ENCODE measurements at places on chromosomes 5 and 9. TPM values are rescaled to one million over a fixed set of nuclear protein-coding genes. Genes with fewer than 3 reads are reported as not detected.

DNA sequence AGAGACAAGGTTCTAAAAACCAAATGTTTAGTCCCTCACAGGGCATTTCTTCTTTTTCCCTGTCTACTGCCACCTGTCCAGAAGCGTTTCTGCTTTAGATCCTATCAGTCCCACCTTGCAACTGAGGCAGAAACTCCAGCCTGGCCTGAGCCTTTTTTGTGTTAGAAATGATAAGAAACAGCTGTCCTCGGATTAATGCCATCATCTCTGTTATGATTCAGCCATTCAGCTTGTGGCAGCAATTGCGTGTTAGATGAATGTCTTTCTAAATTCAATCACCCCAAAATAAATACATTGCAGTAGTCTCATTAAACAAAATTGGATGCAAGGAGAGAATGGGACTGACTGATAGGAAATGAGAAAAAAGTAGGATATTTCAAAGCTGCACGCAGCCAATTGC lies 28.3 kb upstream of the FRMPD1 start:
- DNase-seq, result no peak

DNA sequence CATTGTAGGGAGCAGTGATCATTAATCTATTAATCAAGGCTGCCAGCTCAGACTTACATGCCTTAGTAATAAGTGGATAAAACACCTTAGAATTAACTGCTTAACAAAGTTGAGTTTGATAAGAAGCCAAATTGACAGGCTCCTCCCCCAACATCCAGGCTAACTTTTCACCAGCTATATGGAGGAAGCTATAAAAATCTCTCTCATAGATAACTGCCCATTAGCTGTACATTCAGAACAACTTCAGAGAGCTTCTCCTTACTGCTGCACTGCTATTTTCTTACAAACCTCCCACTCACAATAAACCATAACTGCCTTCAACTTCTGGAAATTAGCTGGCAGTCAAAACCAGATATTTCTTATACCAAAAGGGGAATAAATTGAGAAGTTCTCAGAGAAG lies 364.1 kb downstream of the PRELID2 start:
- DNase-seq, result no peak

- DNase-seq, result no peak
These were observed 25.6 kb downstream of the CEP78 start for GRCh38 chr9:78261403-78262001.

GRCh38 chr5:133884569-133885311 lies 83.7 kb downstream of the C5orf15 start:
- DNase-seq, result no peak

Gene OTP
- total RNA-seq, result 0.83 TPM

DNA sequence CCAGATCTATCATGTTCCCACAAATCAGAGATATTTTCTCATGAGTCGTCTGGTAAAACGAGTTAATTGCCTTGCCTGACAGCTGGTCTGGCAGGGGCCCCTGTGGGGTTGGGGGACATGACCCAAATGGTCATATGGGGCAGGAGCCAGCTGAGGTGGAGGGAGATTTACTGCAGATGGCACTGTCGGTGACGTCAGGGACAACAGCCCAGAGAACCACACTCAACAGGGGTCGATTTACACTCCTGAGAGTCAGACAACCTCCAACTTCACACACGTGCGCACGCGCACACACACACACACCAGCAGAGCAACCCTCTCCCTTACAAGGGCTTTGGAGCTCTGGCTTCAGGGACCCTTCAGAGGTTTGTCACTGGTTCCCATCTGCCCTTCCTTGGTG lies 23.4 kb upstream of the GABRP start:
- no peak for DNase-seq

- peak; percentile 14 for DNase-seq
These were observed 35.2 kb downstream of the DDX4 start for GRCh38 chr5:55773057-55773456.

Gene ANKDD1B
- 1.7 TPM for total RNA-seq

Gene ZFYVE16
- total RNA-seq, result 63.3 TPM

Gene FYB1
- total RNA-seq, result 4.6 TPM

DNA sequence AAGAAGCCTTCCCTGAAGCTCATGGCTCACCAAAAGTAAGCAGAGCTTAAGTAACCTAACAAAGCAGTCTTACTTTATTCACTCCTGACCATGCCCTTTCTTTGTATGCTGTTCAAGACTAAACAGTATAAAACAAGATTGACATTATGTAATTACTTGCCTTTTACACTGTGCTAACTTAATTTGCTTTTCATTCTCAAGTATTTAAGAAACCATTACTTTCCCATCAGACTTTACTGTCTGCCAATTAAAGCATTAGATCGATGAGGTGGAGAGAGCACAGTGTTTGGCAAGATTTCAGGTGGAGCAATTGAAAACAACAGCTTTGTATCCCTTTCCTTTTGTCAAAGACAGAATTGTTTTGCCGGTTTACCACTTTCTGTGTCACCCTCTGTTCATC lies 98.2 kb downstream of the RORB start:
- DNase-seq, result peak; percentile 50

All from spinal cord (tissue), 10 donors.